ENCODE measurements at places on chromosomes 7 and 10. TPM values are rescaled to one million over a fixed set of nuclear protein-coding genes. Genes with fewer than 3 reads are reported as not detected.
A peak's percentile ranks its signal among the peaks of the same experiment; 100 is the strongest.

DNA sequence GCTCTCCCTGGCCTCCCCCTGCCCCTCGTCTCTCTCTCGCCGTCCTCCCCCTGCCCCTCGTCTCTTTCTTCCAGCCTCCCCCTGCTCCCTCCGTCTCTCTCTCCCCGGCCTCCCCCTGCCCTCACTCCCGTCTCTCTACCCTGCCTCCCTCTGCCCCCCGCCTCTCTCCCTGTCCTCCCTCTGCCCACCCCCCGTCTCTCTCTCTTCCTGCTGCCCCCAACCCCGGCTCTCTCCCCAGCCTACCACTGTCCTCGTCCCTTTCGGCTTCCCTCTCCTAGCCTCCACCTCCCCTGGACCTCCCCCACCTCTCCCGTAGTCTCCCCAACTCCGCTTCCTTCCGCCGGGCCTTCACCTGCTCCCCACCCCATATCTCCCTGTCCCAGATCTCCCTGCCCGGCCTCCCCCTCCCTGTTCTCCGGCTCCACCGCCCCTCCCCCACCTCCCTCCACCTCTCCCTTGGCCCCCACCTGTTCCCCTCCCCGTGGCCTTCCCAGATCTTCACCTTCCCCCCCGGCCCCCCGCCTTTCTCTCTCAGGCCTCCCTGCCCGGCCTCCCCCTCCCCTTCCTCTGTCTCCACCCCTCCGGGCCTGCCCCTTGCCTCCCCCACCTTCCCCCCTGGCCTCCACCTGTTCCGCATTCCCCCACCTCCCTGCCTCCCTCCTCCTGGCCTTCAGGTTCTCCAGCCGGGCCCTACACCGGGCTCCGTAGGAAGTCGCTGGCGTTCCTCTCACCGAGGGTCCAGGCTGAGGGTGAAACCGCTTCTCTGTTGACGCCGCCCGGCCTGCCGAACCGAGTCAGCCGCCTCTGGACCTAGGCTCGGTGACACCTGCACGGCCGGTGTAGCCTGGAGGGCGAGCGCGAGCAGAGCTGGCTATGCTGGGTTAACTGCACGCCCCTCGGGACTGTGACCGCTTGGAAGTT is 1.2 kb downstream of the GET4 start:
- no peak for DNase-seq

- no peak for DNase-seq
These were observed 327.3 kb downstream of the HTR7 start for GRCh38 chr10:90530521-90530920.

DNA sequence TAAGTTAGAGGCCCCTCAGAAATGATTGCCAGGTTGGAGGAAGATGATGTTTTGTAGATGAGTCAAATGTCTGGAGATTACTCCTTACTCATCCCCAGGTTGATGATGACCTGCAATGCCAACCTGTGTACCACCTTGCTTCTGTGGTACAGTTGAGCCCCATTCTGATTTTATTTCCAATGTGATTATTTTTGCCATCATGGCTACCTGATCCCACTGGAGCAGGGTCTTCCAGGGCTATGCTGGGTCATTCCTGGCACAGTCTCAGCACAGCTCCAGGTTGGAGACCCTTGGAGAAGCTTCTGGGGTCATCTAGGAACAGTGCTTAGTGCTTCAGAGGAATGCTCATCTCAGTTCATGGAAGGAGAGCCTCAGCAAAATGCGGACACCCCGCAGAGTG is 34.3 kb downstream of the LRRC18 start:
- no peak for DNase-seq

- DNase-seq: peak; percentile 55
These were observed 117.7 kb downstream of the APBB1IP start for GRCh38 chr10:26555719-26556368.

DNA sequence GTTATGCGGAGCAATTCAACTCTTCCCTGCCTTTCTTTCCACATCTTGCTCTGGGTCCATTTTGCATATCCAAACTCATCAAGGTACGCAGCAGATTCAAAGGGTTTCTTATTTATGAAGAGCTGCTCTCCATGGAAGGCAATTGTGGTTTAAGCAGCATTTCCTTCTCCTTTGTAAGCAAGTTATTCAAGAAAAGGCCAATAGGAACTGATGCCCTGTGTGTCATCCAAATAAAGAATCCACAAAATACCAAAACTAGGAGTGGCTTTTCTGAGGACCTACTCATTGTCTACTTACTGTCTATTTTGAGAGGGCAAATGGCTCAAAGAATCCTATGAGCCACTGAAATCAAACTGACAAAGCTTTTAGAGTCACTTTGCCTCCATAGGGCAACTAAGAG is 253.1 kb downstream of the PTEN start:
- no peak for DNase-seq

The ACTR3C gene
- total RNA-seq: 2.9 TPM

The C10orf67 gene
- 0.54 TPM for total RNA-seq

The TNS3 gene
- 43.2 TPM for total RNA-seq
